ENCODE measurements at places on chromosomes 16 and 17. TPM values are rescaled to one million over a fixed set of nuclear protein-coding genes. Genes with fewer than 3 reads are reported as not detected.

DNA sequence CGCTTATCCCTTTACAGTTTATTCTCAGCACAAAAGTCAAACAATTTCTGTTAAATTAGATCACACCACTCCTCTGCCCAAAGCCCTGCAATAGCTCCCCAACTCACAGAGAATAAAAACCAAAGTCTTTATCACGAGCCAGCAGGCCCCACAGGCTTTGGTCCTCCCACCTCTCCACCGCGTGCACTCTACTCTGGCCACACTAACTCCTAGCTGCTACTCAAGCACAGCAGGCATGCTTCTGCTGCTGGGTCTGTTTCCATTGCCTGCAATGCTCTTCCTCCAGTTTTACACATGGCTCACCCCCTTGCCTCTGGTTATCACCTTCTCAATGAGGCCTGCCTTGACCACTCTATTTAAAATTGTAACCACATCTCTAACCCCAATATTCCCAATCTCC, 27.6 kb downstream of the HELZ start:
- DNase-seq, result no peak

GRCh38 chr17:57609878-57610270, 135.2 kb downstream of the CCDC182 start:
- DNase-seq, result no peak

DNA sequence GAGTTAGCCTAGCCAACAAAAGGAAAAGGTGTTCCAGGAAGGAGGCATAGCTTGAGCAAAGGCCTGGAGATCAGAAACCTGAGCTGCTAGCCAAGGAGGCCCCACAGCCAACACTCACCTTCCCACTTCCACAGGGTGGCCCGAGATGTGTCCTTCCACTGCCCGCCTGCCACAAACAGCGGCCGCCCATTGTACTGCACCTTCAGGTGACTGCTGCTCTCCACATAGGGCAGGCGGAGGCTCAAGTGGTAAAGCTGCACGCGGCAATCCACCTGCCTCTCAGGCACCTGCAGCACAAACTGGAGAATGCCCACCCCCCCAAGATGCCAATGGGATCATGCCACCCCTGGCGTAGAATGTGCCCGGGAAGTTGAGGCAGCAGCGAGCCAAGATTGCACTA, 111.5 kb downstream of the RMI2 start:
- no peak for DNase-seq

ZSWIM7 gene
- 22.3 TPM for total RNA-seq

GRCh38 chr17:44171931-44172455, 1.5 kb downstream of the ASB16 start:
- no peak for DNase-seq

MARCHF10 gene
- 2.5 TPM for total RNA-seq

DNA sequence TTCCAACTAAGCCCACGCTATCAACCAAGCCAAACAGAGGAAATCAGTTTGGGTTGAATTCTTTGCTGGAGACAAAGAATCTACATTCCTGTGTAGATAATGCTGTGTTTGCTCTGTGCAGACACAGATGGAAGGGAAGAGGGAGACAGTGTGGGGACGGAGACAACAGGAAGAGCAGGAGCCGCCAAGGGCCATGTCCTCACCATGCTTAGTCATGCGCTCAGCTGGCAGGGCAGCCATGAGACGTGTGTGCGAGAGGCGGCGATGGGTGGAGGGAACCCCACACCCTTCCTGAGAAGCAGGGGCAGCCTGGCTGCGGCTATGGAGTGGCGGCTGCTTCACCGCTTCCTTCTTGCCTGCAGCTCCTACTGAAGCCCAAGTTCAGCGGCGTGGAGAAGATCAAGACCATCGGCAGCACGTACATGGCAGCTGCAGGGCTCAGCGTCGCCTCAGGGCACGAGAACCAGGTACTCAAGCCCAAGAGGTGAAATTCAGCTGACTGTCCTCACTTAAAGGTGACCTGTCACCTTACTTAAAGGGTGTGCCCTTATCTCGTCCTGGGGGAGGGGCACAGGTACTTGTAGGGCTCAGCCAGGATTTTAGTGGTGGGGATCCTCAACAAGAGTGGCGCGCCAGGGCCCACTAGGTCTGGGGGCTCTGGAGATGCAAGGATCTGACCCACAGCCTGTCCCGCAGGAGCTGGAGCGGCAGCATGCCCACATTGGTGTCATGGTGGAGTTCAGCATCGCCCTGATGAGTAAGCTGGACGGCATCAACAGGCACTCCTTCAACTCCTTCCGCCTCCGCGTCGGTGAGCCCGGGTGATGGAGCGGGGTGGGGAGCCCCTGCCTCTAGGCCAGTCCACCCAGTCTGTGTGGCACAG, 47.5 kb downstream of the ADCY7 start:
- no peak for DNase-seq

DNA sequence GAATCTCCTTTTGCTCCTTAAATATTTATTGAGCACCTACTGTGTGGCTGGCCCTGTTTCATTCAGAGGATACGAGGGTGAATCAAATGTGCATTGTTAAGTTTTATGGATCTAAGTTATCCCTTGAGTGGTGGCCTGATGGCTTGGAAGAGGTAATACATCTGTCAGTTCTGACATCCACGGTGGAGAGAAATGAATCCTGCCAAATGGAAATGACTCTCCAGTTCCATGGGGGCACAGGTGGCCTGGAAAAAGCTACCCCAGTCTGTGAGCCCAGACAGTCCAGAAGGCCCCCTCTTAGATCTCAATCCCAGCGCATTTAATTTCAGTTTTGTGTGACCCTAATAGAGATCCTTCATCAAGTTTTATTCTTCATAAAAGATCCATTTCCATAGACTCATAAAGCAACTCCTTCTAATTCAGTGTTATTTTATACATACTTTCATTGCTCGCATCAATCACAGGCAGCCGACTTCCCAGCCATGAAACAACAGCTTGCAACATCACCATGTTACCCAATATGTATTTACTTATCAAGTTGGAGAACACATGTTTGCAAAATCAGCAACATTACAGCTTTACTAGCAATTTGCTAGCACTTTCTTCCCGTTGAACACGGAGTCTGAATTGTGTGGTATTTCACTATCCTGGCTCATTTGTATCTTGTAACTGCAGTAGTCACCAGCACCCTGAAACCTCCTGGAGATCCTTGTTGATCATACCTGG, 334.8 kb upstream of the HSBP1 start:
- peak; percentile 64 for DNase-seq

SALL1 gene
- total RNA-seq, result 25.0 TPM

GRCh38 chr17:48756830-48757251, 28.3 kb upstream of the HOXB13 start:
- DNase-seq, result no peak

- DNase-seq, result no peak
Observed at GRCh38 chr17:2814481-2815341, 18.5 kb downstream of the RAP1GAP2 start.

- DNase-seq, result no peak
Observed at GRCh38 chr17:49508866-49509587, 13.9 kb downstream of the NGFR start.

GJC1 gene
- total RNA-seq, result 17.9 TPM

DNA sequence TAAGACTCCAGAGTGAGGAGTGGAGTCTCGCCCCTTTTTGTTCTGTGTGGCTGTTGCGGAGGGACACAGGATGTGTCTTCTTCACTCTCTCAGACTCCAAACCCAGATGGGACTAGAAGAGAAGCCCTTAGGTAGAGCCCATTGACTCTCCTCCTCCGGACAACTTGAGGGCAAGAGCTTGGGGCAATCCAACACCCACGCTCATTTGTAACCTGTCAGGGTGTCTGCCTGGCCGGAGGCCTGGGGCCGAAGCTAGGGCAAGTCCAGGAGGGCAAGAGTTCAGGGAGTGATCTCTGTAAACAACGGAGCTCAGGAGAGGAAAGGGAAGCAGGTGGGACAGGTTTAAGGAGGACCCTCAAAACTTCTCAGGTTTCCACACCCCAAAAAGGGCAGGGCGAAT, 1.4 kb upstream of the HOXB1 start:
- DNase-seq, result no peak

DNA sequence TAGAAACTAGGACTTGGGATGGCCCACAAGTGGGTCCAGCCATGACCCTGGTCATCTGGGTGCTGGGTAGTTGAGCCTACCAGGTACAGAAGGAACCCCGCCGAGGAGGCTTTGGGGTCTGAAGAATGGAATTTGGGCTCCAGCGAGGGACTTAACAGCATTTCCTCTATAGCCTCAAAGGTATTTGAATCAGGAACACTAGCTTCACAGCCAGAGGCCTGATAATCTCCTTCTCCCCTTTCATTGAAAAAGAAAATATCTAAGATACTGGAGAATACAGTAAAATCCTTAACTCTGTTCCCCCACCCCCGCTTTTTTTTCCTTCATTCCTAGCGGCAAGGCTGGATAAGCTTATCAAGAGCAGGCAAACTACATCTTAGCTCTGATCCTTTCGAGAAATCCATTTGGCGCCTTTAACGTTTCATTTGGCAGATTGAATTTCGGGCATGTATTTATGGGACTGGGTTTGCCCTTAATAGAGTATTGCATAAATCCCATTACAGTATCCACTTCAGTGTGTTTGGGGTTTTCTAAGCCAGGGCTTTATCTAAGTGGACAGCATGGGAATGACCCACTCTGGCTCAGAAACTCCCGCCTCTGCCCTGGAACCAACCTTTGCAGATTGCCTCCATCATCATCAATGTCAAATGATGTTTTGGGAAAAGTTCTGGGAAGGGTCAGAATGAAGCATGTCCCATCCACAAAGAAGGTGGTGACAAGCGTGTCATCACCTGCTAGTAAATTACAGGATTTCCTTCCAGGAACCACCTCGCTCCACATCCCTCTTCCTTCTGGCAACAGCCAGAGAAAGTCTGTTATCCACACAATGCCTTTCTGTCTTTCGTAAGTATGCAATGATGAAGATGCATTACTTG, 36.9 kb downstream of the XYLT1 start:
- DNase-seq, result no peak

DNA sequence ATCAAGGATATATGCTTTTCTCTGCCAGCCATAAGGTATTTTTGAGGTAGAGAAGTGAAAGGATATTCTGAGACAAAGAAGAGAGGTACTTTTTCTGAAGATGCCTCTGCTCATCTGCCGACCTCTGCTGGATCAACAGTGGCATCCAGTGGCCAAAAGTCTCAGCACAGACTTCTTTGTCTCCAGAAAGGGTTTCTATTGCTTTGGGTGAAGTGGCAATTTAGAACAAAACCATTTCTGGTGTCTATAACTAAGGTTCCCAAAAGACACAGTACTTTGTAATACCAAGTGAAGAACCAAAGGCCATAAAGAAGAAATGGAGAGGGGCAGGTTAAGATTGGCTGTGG, 155.2 kb upstream of the C17orf78 start:
- DNase-seq, result peak; percentile 70

GRCh38 chr17:27981978-27982377, 60.5 kb upstream of the NLK start:
- DNase-seq, result no peak

Data from spinal cord (tissue), 10 donors.